ENCODE measurements at places on chromosomes 4 and X. TPM values are rescaled to one million over a fixed set of nuclear protein-coding genes. Genes with fewer than 3 reads are reported as not detected.

DNA sequence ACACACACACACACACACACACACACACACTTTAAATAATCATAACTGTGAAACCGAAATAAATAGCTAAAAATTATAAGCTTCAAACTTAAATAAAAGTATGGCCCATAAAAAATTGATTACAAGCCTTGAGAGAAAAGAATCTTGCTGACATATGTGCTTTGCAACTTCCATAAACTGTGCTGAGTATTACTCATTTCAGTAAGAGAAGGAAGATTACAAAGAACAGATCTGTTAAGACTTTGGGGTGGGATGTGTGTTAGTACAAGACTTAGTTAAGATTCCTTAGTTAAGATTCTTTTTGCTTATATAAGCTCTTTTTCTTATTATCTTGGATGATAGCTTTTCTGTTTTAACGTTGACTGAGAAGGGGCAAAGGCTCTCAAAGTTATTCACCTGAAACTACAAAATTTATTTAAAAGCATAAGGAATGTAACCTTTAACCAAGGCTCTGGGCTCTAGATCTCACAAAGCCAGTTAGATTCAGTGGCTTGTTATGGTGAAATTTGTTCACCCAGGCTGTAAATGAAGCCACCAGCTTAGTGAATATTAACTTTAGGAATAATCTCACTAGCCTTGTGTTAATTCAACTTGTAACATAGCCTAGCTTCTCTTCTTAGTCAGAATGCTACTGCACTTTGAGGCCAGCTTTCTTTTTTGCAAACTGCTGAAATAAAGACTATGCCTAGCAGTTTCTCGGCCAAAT, 58.2 kb downstream of the ARSJ start:
- H3K27ac ChIP-seq = no peak overlapping the region
- DNase-seq = no peak
- peaks cover 8% of the 10 kb centered on the region for H3K4me1 ChIP-seq
- H3K4me3 ChIP-seq = no peak overlapping the region

The CWH43 gene
- total RNA-seq = not detected

GRCh38 chrX:152575331-152575730, 62.4 kb upstream of the GABRQ start:
- no peaks in the 10 kb centered on the region for H3K27me3 ChIP-seq
- no peak for DNase-seq
- no peak overlapping the region for H3K27ac ChIP-seq
- no peaks in the 10 kb centered on the region for H3K36me3 ChIP-seq
- H3K4me1 ChIP-seq = no peaks in the 10 kb centered on the region

- H3K27ac ChIP-seq = no peak overlapping the region
- no peaks in the 10 kb centered on the region for H3K36me3 ChIP-seq
- H3K4me1 ChIP-seq = no peaks in the 10 kb centered on the region
- H3K27me3 ChIP-seq = no peaks in the 10 kb centered on the region
- DNase-seq = no peak
Observed at GRCh38 chr4:138055890-138056289, 186.3 kb downstream of the SLC7A11 start.

The TLR3 gene
- total RNA-seq = not detected

DNA sequence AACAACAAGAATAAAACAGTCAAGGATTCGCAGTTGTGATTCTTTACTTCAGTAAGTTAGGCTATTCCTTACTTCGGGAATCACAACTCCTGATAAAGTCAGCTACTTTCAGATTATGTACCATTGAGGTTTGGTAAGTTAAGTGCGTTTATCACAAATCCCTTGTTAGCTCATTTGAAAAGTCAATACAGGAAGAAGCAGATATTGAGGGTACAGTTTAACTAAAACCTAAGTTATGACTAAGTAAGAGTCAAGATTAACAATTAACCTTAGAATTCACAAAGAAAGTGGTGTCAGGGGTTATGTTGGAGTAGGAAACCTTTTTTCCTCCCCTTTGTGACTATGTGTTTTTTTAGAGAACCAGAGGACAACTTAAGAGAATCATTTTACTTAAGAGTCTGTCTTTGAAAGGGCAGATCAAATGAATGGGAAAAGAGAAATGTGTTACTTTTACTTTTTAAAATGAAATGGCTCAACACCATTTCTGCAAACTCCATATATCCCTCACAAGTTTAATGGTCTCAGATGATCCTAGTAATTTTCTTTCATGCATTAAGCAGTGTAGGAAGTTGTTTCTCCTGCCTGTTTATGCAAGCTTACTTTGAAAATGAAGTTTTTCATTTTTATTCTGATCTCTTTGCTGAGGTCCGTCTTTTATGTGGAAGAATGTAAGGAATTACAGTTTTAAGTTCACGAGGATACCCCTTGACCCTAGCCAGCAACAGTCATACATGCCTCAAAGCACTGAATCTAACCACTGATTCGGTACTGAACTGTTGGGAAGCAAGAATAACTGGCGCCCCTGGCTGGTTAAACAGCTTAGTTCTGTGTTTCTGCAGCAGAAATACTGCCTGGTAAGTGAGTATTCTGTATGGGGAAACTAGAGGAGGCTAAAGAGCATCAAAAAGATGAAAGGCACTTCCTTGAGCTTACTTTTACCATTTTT, 211.7 kb downstream of the SLC4A4 start:
- H3K4me3 ChIP-seq = no peak overlapping the region
- no peak for DNase-seq
- no peaks in the 10 kb centered on the region for H3K4me1 ChIP-seq
- H3K36me3 ChIP-seq = no peaks in the 10 kb centered on the region
- no peak overlapping the region for H3K27ac ChIP-seq

GRCh38 chrX:115591856-115592842, 31.2 kb downstream of the PLS3 start:
- H3K4me3 ChIP-seq = no peak overlapping the region
- H3K36me3 ChIP-seq = no peaks in the 10 kb centered on the region
- no peak for DNase-seq
- H3K27ac ChIP-seq = no peak overlapping the region

GRCh38 chrX:24480400-24480865, 15.3 kb downstream of the PDK3 start:
- H3K4me1 ChIP-seq = peaks cover 40% of the 10 kb centered on the region
- DNase-seq = no peak
- H3K27ac ChIP-seq = peak overlapping the region; percentile 92

The CBLL2 gene
- not detected for total RNA-seq

DNA sequence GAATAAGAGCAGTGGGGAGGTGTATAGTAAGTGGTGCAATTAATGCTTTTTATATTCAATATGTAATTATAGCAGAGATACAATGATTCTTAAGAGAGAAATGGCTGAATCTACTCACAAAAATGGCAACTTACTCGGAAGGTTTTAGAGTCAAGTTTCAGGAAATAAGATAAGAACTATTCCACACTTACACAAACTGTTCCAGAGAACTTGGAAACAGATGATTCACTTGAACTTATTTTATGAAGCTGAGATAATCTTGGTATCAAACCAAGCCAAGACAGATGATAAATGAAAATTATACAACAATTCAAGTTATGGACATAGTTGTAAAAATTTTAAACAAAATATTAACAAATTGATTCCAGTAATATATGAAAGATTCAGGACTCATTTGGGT, 311.3 kb upstream of the HS3ST1 start:
- H3K27me3 ChIP-seq = no peaks in the 10 kb centered on the region
- no peak for DNase-seq
- no peaks in the 10 kb centered on the region for H3K36me3 ChIP-seq
- no peak overlapping the region for H3K4me3 ChIP-seq

DNA sequence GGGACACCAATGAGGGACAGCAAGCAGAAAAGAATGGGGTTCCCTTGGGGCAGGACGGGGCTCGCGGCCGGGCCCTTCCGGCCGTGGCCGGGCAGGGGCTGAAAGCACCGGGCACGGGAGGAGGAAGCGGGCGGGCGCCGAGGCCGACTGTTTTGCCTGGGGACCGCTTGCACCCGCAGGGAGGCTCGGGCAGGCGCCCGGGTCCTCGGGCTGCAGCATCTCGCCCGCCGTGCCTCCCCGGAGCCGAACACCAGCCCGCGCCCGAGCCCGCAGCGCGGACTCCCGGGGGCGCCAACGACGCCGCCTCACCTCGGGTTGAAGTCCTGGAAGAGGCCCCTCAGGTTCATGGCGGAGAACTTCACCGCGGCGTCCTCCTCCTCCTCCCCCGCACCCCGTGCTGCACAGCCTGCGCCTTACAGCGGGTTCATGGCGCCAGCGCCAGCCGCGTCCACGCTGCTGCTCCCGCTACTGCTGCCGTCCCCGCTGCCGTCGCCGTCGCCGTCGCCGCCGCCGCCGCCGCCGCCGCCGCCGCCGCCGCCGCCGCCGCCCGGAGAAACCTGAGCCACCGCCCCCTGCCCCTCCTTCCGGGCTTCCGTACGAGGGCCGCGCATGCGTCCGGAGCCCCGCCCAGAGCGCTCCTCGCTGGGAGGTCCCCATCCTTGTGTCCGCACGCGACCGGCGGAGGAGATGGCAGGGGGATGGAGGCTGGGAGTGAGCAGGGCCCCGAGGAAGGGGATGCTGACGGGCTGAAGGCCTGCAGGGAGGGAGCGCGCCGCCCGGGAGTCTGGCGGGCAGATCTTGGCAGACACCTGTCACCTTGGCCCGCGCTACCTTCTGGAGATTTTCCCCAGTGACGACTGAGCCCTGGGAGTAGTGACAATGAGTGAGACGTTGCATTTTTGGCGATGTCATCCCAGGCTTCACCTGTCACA, at the start of gene TMEM185A:
TSS of gene TMEM185A (minus strand) at position 559 of the 932 bp plus-strand sequence. CDS start at position 347, 212 bp downstream.
- H3K4me3 ChIP-seq = peak within 1 kb of the TSS; percentile 93
- peak within 1 kb of the TSS; percentile 80 for H3K27ac ChIP-seq
- DNase-seq = peak; percentile 70
- peaks cover 10% of the 10 kb centered on the region for H3K36me3 ChIP-seq
- peaks cover 11% of the 10 kb centered on the region for H3K27me3 ChIP-seq

GRCh38 chr4:110061076-110061475, 137.3 kb downstream of the ELOVL6 start:
- DNase-seq = no peak
- H3K4me1 ChIP-seq = peaks cover 43% of the 10 kb centered on the region
- no peaks in the 10 kb centered on the region for H3K27me3 ChIP-seq

- DNase-seq = peak; percentile 52
- H3K27me3 ChIP-seq = no peaks in the 10 kb centered on the region
- peaks cover 4% of the 10 kb centered on the region for H3K36me3 ChIP-seq
- peaks cover 63% of the 10 kb centered on the region for H3K4me1 ChIP-seq
- peak overlapping the region; percentile 92 for H3K27ac ChIP-seq
Observed at GRCh38 chr4:184282251-184282713, 64.6 kb upstream of the ENPP6 start.

DNA sequence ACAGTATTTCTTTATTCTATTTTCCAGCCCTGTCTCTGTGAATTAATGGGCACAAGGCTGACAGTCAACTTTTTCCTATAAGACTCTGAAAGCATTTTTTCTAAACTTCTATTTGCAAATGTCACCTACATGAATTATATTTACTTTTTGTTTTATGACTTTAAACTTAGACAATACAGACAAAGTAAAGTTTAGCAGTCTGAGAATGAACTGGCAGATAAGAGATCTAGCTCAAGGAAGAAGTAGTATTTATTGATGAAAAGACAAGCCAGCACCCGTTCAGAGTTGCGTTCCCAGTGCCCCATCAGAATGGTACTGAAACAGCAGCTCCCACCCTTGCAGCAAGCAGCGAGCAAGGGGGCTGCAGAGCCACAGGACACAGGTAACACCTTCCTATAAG, 148.5 kb downstream of the FAM13A start:
- no peaks in the 10 kb centered on the region for H3K27me3 ChIP-seq
- DNase-seq = no peak
- no peaks in the 10 kb centered on the region for H3K4me1 ChIP-seq
- H3K27ac ChIP-seq = no peak overlapping the region

The KLF8 gene
- 7.5 TPM for total RNA-seq

DNA sequence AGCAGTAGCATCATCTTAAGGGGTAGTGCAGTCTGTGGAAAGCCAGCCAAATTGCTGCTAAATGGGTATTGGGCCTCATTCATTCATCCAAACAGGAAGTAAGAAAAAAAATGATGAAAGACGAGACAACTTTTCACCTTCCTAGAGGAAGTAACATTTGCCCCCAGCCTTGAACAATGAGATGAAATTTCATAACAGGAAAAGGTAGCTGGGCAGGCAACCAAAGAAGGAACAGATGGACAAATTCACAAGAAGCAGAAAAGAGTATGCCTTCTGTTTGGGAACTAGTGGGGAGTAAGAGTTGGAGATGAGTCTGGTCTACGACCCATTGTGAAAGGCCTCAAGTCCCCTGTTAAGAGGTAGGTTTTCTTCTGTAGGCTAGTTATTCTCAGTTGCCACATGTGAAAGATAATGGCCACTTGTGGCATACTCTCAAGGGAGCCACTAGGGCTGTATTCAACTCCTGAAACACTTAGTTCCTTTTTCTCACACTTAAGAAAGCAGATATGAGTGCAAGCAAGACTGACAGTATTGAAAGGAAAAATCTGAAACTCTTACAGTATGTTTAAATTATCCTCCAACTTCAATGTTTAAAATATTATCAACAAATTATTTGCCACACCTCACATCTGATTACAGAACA, 190.4 kb downstream of the AR start:
- H3K4me1 ChIP-seq = no peaks in the 10 kb centered on the region
- H3K27ac ChIP-seq = no peak overlapping the region
- H3K36me3 ChIP-seq = no peaks in the 10 kb centered on the region
- no peak for DNase-seq

DNA sequence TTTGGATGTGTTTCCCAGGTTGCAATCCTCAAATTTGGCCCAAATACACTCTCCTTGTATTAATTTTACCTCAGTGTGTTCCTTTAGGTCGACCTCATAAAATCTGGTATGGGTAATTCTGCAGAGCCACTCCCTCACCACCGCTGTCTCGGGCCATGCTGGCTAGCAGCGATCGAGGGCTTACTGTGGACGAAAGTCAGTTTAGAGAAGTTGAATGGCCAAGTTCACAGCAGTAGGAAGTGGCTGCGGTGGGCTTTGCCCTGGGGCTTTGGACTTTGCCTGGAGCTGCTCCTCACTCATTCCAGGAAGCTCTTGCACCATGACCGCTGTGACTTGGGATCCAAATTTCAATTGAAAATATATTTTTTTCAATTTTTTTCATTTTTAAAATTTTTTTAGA, 19.6 kb downstream of the TMEM187 start:
- peaks cover 3% of the 10 kb centered on the region for H3K4me1 ChIP-seq
- H3K27ac ChIP-seq = no peak overlapping the region
- H3K36me3 ChIP-seq = no peaks in the 10 kb centered on the region
- H3K4me3 ChIP-seq = no peak overlapping the region

DNA sequence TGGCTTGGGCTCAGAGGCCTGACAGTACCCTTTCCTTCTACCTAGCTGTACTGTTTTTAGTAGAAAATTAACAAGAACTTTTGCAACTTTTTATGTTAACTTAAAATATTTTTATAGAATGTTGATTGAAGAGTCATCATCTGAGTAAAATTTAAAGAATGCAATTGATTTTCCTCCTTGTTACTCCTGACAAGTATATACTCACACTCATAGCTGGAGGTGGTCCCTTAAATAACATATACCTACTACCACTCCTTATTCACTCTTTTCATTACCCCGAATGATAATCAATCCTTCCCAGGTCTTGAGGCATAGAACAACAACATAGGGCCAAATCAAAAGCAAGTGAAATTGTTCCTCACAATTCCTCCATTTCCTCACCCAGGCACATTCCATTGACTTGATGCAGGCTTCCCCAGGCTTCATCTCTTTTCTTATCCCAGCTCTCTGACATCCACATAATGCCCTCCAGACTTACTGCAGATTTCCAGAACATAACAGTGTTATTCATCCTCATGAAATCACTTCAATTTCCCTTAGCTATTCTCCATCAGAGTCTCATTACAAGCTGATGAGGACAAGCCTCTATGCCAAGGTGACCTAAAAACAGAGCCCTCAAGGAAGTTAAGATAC, 73.2 kb upstream of the ANXA10 start:
- no peaks in the 10 kb centered on the region for H3K27me3 ChIP-seq
- no peak for DNase-seq
- H3K4me3 ChIP-seq = no peak overlapping the region
- no peaks in the 10 kb centered on the region for H3K36me3 ChIP-seq
- no peaks in the 10 kb centered on the region for H3K4me1 ChIP-seq

The KIT gene
- 0.55 TPM for total RNA-seq
